ENCODE measurements at places on chromosomes 3 and 15.

GRCh38 chr3:157531771-157532170 is 28.6 kb upstream of the VEPH1 start:
- no peaks in the 10 kb centered on the region for H3K4me1 ChIP-seq
- no peak overlapping the region for H3K27ac ChIP-seq
- H3K36me3 ChIP-seq = no peaks in the 10 kb centered on the region

GRCh38 chr15:101296418-101297405 is 1.7 kb upstream of the SNRPA1 start:
- H3K4me3 ChIP-seq = peak overlapping the region; percentile 94
- no peaks in the 10 kb centered on the region for H3K36me3 ChIP-seq
- no peak overlapping the region for H3K27ac ChIP-seq
- H3K27me3 ChIP-seq = no peaks in the 10 kb centered on the region
- H3K4me1 ChIP-seq = peaks cover 7% of the 10 kb centered on the region
- DNase-seq = no peak

GRCh38 chr3:71978150-71978721 is 193.3 kb upstream of the PROK2 start:
- no peak overlapping the region for H3K27ac ChIP-seq
- no peaks in the 10 kb centered on the region for H3K36me3 ChIP-seq
- no peaks in the 10 kb centered on the region for H3K27me3 ChIP-seq
- no peak overlapping the region for H3K4me3 ChIP-seq
- no peak for DNase-seq
- H3K4me1 ChIP-seq = no peaks in the 10 kb centered on the region

GRCh38 chr3:16589867-16590624 is 15.2 kb downstream of the DAZL start:
- no peaks in the 10 kb centered on the region for H3K27me3 ChIP-seq
- no peak overlapping the region for H3K27ac ChIP-seq
- no peaks in the 10 kb centered on the region for H3K36me3 ChIP-seq
- H3K4me3 ChIP-seq = no peak overlapping the region
- no peaks in the 10 kb centered on the region for H3K4me1 ChIP-seq
- no peak for DNase-seq

DNA sequence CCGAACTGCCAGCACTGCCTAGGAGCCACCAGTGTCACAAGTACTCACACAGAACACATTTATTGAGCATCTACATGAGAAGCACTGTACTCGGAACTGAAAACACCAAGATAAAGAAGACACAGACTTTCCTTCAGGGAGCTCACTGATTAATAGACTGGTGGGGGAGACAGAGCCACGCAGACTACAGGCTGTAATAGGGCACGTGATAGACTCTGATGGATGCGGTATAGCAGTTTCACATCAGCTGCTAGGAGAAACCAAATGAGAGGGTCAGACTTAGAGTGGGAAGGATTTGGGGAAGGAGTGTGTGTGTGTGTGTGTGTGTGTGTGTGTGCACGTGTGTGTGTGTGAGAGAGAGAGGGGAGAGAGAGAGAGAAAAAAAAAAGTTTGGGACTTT is 12.1 kb downstream of the EPHB1 start:
- H3K27me3 ChIP-seq = no peaks in the 10 kb centered on the region
- H3K27ac ChIP-seq = no peak overlapping the region
- DNase-seq = no peak
- no peak overlapping the region for H3K4me3 ChIP-seq
